Forelimb muscle (tissue), 1 donor: ENCODE measurements at places on chromosomes 2 and 18. TPM values are rescaled to one million over a fixed set of nuclear protein-coding genes. Genes with fewer than 3 reads are reported as not detected.

- no peak for DNase-seq
Observed at GRCh38 chr2:234631646-234632514, 135.0 kb upstream of the ARL4C start.

- DNase-seq = no peak
Observed at GRCh38 chr2:135945526-135945925, 39.9 kb downstream of the DARS1 start.

GRCh38 chr2:203413796-203414195 lies 85.6 kb downstream of the ABI2 start:
- no peak for DNase-seq

- no peak for DNase-seq
Observed at GRCh38 chr2:46643951-46644350, 164.6 kb downstream of the TMEM247 start.

- no peak for DNase-seq
Observed at GRCh38 chr2:75475976-75476375, 84.8 kb downstream of the EVA1A start.

DNA sequence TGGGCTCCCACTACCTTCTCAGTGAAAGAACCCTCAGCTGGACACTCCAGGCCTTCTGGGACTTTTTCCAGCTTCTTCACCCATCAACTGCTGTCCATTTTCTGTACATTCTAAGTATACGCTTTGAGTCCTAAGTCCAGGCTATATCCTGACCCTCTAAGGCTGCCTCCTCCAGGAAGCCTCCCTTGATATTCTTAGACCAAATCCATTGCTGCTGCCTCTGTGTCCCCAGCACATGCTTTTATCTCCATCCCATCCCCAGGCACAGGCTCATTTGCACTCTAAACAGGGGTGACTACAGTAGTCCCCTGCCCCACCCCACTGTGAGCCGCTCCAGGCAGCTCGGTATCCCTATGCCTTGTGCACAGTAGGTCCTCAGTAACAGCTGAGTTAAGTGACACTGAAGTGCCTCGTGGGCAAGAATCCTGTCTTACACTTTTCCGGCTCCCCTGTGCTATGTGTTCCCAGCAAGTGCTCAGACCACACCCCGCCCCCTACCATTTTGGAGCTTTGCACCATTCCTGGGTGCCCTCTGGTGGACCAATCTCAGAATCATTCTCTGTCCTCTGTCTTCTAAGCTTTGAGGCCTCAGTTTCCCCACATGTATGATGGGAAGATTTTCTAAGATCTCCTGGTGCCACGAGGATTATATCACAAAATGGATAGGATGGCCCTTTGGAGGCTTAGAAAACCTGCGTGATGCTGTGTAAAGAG lies 34.9 kb downstream of the EMX1 start:
- DNase-seq = no peak

DNA sequence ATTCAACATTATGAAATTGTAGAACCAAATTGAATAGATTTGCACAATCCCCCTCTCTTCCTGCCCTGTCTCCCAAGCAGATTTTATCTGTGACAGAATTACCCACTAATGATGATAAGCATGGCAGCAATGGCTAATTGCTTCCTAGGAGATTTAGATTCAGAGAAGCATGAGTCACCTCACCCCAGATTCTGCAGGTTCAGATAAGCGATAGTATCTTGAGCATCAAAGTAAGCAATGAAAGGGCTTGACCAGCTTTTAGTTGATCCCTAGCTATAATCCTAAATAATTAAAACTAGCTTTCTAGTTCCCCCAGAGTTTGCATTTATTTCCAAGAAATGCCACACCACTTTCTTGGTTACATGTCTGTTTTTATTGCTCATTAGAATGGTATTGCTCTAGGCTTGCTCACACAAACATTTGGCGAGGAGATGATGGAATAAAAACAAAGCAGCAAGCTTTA lies 204.3 kb downstream of the GULP1 start:
- no peak for DNase-seq

GRCh38 chr2:203534621-203535077 lies 452 bp downstream of the RAPH1 start:
- DNase-seq = no peak

GRCh38 chr2:119741001-119741400 lies 18.7 kb upstream of the PTPN4 start:
- no peak for DNase-seq

- DNase-seq = no peak
Observed at GRCh38 chr2:147026664-147027295, 818.0 kb upstream of the ACVR2A start.

DNA sequence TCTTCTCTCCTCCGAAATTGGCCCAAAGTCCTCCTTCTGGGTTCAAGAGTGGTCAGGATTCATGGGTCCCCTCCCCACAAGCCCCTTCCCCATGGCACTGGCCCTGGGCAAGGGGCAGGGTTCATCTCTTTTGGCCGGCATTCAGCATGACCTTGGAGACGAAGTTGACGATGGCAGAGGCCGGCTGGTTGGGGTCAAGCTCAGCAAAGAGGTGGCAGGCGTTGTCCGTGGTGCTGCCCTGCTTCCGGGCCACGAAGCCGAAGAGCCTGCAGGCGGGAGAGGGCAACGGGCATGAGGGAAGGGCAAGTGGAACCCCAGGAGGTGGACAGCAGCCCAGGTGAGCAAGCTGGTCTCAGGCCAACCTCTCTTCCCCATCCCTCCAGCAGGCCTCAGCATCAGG lies 198.5 kb downstream of the TNS1 start:
- no peak for DNase-seq

DNA sequence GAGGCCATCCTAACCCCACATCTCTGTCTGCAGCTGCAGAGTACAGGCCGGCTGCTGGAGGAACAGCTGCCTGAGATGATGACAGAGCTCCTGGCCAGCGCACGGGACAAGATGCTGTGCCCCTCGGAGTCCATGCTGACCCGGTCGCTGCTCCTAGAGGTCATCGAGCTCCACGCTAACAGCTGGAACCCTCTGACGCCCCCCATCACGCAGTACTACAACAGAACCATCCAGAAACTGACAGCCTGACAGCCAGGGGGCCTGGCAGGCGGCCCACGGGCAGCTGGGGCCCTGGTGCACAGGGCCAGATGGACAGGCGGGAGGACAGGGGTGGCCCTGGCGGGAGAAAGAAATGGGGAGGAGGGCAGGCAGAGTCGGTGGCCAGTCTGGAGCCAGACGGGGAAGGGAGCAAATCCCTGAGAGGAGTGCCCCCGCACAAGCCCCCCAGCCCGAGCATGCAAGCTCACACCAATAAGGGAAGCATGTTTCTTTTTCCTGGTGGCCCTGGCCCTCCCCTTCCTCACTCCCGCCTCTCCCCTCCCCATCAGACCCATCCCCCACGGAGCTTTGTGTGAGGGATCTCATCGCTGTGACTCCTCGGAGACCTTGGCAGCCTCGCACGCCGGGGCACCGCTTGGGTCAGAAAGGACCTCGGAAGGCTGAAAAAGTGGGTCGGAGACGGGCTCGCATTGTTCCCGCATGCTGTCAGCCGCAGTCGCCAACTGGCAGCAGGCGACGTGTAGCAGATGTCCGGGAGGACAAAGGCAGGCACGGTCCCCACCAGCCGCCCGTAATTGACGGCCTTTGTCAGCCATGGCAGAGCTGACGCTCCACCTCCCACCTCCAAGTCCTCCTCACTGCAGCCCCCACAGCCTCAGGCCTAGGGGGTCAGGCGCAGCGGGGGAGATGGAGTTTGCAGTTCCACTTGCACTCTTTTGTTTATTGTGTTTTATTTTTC lies 91.2 kb downstream of the SMAD7 start:
- no peak for DNase-seq

- no peak for DNase-seq
Observed at GRCh38 chr2:127398239-127398590, 10.4 kb upstream of the MAP3K2 start.

The NEDD4L gene
- polyA plus RNA-seq = 33.6 TPM

The ZNF396 gene
- polyA plus RNA-seq = 0.96 TPM

The ZNF521 gene
- polyA plus RNA-seq = 43.7 TPM

The TUBB8B gene
- polyA plus RNA-seq = not detected

The TAF4B gene
- polyA plus RNA-seq = 2.4 TPM

The ABCB11 gene
- polyA plus RNA-seq = not detected

The FAM161A gene
- polyA plus RNA-seq = 13.3 TPM

The CASP8 gene
- 6.6 TPM for polyA plus RNA-seq

The PSMA8 gene
- polyA plus RNA-seq = not detected
